ENCODE measurements at places on chromosomes 2 and 18.
A peak's percentile ranks its signal among the peaks of the same experiment; 100 is the strongest.

- no peak for DNase-seq
Observed at GRCh38 chr2:218368621-218369153, 12.0 kb downstream of the CATIP start.

- DNase-seq: no peak
Observed at GRCh38 chr2:239814861-239815601, 210.1 kb downstream of the NDUFA10 start.

DNA sequence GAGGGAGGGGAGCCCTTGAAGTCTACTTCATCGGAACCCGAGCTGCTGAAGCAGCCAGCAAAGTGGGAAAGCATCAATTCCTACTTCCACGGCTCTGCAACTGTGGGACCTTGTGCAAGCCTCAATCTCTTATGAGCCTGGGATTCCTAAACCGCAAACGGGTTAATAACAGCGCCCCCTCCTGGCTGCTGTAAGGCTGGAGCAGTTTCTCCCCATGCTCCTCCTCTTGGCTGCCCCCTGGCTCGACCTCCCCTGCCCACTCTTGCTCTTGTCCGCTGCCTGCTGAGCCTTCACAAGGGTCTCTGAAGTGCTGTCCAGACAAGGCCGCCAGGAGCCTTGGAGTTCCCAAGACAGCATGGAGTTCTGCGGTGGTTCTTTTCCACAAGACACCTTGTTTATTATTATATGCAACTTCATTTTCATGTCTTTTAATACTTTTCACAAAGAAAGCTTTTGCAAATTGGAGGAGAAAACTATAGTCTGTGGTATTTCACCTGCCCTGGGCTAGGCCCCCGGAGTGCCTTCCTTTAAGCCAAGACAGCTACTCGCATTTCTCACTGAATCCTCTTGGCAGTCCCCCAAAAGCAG lies 157.2 kb downstream of the DDX1 start:
- no peak for DNase-seq

DNA sequence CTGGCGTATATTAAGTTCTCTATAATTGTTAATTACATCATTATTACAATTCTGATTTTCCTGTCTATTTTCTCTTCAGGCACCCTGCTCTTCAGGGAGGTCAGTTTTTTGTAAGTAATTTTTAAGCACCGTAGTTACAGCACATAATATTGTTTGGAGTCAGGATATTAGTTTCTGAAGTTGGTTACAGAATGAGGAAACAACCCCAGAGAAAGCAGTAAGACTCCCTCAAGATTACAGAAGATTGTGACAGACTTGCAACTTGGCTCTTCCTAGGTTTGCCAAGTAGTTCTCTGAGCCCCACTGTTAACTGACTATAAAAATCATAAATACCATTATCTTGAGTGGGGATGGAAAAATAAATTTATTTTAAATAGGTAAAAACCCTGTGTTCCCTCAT lies 921 bp downstream of the RPE start:
- no peak for DNase-seq

- no peak for DNase-seq
Observed at GRCh38 chr2:61510674-61511671, 27.2 kb downstream of the XPO1 start.

DNA sequence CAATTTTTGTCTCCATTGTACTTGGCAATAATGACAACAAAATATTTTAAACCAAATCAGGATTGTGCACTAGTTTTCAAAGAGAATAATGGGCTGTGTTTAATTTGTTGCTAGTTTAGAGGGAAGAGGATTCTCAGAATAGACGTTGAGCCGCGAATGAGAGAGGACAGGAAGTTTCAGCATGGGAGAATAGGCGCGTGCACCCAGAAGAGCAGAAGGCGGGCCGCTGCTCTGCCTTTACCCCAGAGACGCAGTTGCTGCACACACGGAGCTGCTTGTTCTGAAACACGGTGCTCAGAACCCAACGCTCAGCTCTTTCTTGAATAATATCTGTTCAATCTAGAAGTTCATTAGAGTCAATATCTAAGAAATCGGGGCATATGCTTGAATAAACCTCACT lies 223.4 kb downstream of the MYT1L start:
- DNase-seq: no peak

- peak; percentile 45 for DNase-seq
Observed at GRCh38 chr18:75687626-75688025, 260.1 kb upstream of the SMIM21 start.

GRCh38 chr2:232523402-232523681 lies 2.6 kb upstream of the CHRND start:
- no peak for DNase-seq

Measured in RPMI7951 (cell line).